Renal cortex interstitium (tissue), 15 donors: ENCODE measurements at places on chromosomes 3 and 15.

DNA sequence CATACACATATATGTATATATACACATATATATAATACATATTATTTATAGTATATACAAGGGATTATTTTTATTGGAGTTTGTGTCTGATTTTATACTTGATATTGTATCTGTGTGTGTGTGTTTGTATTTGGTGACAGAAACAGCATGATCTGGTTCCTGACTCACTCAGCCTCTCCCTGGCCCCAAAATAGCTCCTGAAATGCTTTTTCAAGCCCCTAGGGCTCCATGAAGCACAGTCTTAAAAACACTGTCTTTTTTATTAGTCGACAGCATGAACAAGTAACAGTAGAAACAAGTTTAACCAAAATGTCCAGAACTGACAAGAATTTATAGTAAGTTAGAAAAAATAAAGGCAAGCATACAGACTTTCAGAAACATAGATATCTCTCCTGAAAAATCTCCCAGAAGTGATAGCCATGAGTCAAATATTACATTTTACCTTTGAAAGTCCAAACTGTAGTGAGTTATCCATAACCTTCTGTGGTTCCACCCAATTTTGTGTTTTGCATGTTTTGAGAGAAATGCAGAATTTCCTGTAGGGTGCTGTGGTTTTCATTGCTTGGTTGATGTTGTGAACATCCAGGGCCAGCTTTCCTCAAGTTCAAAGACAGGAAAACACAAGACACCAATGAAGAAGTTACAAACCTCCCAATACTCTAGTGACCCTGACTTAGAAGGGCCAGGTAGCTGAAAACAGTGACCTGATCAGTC, 98.5 kb upstream of the CCDC80 start:
- no peak for DNase-seq

- DNase-seq: no peak
Observed at GRCh38 chr15:91839867-91840266, 13.6 kb upstream of the SLCO3A1 start.

GRCh38 chr3:24192469-24193056, 247.5 kb downstream of the NR1D2 start:
- no peak for DNase-seq

DNA sequence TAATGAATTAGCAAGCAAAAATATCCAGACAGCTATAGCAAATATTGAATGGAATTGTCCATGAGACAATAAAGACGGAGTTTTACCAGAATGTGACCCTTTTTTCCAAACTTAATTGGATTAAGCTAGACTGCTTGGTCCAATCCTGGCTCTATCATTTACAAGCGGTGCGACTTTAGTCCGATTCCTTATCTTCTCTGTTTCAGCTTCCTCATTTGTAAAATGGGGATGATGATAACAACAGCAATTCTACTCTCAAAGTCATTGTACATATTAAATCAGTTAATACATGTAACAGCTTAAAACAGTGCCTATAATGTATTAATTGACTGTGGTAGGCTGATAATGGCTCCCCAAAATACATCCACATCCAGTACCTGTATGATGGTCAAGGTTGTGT, 62.1 kb upstream of the CRBN start:
- DNase-seq: no peak

GRCh38 chr3:145032791-145033190, 1061.2 kb downstream of the DIPK2A start:
- no peak for DNase-seq

GRCh38 chr3:136787349-136787748, 31.6 kb upstream of the SLC35G2 start:
- no peak for DNase-seq

- no peak for DNase-seq
Observed at GRCh38 chr3:177881351-177881750, 654.9 kb upstream of the KCNMB2 start.

DNA sequence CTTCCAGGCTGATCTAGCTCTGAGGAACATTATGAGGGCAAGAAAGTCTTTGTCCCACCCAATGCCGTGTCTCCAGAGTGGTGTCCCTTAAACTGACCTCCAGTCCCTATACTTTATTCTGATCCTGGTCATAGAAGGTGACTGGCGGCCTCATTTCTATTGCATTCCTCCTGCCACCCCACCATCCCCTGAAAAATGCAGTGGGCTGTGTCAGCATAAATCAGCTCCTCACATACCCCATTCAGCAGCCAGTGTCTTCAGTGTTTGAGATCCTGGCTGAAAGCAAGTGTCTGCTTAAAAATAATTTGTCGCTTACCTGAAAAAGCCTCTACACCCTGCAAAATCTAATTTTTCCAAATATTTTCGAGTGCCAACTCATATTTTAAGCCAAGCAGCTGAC, 346.1 kb downstream of the FEZF2 start:
- DNase-seq: no peak

- no peak for DNase-seq
Observed at GRCh38 chr15:29759596-29759995, 62.7 kb downstream of the TJP1 start.

- no peak for DNase-seq
Observed at GRCh38 chr3:72036899-72037298, 252.0 kb upstream of the PROK2 start.

DNA sequence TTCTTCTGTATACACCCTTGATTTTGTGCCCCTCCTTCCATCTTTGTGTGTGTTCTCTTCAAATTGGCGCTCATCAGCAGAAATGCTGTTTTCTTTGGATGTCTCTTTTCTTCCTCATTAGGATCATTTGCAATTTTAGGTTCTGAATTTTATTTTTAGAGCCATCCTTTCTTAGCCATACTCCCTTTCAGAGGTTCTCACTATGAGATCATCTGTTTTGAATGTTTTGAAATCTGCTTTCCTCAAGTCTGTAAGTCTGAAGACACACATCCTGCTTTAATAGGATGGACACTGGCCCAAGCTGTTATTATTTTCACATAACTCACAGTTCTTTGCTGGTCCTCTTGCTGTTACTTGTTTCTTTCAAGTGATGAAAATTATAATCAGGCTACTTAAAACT, 124.8 kb downstream of the BDH1 start:
- DNase-seq: no peak

DNA sequence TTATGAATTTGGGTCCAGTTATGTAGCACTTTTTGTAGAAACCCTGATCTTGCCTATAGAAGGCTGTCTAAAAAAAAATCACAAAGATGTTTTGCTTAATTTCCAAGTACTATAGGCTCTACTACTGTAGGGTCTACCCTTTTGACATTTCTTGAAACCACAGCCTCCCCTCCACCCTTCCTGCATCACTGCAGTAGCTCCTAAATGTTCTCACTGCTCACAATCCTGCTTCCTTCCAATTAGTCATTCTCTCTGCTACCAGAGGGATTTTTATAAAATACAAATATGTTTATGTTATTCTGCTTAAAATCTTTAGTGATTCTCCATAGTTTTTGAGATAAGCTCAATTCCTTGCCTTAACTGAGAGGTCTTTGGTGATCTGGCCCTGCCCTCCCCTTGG, 114.0 kb downstream of the CYP19A1 start:
- DNase-seq: no peak

GRCh38 chr3:65867463-65868210, 171.1 kb downstream of the MAGI1 start:
- DNase-seq: no peak

- no peak for DNase-seq
Observed at GRCh38 chr3:132435224-132435910, 18.1 kb downstream of the DNAJC13 start.

DNA sequence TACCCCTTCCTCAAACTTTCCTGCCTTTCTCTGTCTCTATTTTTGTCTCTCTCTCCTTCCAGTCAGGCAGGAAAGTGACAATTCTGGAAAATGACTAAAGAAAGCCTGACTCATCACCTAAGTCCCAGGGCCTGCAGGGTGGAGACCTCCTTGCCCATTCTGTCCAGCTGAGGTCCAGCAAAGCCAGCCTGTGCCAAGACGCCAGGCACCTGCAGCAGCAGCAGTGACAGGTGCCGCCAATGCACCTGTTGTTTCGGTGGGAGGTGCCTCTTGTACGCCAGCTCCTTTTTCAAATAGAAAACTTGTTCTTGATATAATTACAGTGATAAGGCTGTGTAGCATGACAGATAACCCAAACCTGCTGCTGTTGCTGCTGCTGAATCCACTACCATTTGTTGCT, 501.3 kb downstream of the NTRK3 start:
- DNase-seq: no peak

DNA sequence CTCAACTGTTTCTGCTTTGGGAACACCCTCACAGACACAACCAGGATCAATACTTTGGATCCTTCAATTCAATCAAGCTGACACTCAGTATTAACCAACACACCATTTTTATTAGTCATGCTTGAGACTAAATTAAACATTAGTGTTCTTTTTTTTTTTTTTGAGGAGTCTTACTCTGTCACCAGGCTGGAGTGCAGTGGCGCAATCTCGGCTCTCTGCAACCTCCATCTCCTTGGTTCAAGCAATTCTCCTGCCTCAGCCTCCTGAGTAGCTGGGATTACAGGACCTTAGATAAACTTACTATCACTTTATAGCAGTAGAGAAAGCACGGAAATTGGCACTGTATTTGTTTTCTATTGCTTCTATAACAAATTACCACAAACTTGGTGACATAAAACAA, 2.0 kb upstream of the RAB11A start:
- DNase-seq: no peak

DNA sequence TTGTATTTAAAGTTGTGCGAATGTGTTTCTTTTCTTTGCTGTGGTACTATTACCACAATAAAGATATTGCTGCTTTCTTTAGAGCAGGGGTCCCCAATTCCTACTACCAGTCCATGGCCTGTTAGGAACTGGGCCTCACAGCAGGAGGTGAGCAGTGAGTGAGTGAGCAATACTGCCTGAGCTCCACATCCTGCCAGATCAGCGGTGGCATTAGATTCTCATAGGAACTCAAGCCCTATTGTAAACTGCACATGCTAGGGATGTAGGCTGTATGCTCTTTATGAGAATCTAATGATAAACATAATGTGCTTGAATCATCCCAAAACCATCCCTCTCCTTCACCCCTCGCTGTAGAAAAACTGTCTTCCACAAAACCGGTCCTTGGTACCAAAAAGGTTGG, 41.6 kb downstream of the DMXL2 start:
- DNase-seq: no peak

GRCh38 chr3:45776301-45776595, 20.1 kb downstream of the SLC6A20 start:
- no peak for DNase-seq

DNA sequence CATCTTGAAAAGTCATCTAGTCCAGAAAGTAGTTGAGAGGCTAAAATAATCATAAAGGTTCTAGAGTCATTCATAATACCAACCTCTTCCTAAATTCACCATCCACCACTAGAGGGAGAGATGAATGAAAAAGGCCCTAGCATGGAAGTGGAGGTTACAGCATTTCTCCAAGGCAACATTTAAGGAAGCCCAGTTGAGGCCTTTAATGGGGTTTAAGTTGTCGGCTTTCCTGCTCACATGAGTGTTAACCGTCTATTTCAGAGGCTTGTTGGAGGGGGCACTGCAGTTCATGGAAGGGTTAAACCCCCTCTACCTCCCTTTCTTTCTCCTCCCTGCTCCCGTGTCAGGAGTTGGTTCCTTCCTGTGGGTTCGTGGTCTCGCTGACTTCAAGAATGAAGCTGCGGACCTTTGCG, 3.8 kb upstream of the SLCO3A1 start:
- no peak for DNase-seq

DNA sequence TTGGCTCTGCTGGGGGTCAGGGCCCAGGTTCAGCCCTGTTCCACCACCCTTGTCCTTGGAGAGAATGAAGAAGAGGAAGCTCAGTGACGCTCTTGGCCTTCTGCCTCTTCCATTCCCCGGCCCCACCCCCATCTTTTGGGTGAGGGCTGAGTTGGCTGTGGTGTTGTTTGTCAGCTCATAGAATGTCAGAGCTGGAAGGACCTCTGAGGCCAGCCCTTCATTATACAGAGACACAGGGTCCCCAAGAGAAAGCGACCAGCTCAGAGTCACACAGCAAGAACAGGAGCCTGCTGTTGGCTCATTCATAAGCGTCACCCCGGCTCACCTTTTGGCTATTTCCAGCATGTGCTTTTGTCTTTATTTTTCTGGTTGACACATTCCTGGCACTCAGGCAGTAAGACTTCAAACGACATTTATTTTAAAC, 68.2 kb downstream of the AAGAB start:
- no peak for DNase-seq

DNA sequence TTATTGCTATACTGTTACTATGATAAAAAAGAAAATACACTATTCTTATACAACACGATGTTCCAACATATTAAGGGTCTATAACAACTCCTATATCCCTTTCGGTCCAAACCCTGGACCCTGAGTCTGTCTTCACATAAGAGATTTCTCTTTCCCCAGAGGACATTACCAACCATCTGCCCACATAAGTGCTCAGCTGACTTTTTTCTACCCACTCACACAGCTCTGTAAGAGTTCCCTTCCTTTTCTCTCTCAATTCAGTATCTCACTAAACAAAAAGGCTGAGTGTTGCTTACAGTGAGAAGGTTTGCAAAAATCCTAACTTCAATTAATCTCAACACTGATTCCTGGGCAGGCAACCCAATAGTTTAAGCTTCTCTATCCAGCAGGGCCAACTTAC, 30.5 kb downstream of the ITGB5 start:
- DNase-seq: no peak

- DNase-seq: no peak
Observed at GRCh38 chr3:16433701-16434151, 79.8 kb downstream of the RFTN1 start.

GRCh38 chr15:41568350-41569017, 9.5 kb downstream of the TYRO3 start:
- DNase-seq: peak; percentile 83

- DNase-seq: no peak
Observed at GRCh38 chr3:72604328-72604727, 243.9 kb downstream of the SHQ1 start.

- no peak for DNase-seq
Observed at GRCh38 chr15:69585937-69586336, 133.3 kb downstream of the RPLP1 start.

DNA sequence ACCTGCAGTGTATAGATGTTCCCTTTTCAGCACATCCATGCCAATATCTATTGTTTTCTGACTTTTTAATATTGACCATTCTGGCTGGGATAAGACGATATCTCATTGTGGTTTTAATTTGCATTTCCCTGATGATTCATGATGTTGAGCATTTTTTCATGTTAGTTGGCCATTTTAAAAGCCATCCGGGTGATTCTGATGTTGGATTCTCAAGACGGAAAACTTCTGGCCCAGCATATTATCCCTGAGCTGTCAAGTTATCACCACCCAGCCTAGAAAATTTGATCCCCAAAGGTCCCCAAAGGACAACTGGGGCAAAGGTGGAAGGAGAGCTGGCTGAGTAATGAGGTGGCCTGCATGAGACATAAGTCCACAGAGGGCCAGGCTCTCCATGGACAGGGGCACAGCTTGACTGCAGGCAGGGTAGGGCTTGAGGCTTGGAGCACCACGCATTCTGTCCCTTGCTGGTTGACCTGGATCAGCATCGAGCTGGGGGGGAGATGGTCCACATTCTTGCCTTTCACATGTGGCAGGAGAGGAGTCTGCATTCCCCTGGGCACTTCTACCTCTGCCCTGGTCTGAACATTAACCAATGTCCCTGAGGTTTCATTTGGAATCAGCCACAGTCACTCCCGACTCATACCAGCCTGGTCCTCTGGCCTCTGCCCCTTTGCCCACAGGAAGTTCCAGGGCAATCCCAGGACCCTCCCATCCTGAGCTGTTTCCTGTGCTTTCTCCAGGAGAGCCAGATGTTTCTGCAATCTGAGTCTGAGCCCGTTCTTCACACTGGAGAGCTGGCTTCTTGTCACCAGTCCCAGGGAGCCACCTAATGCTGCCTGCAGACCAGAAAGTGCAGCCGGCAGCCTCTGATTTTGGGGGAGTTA, 69.2 kb downstream of the ISG20 start:
- DNase-seq: no peak
